ENCODE measurements at places on chromosomes 13 and 19. TPM values are rescaled to one million over a fixed set of nuclear protein-coding genes. Genes with fewer than 3 reads are reported as not detected.

- no peak for DNase-seq
These were observed 39.6 kb upstream of the CYP4F8 start for GRCh38 chr19:15575406-15575805.

DNA sequence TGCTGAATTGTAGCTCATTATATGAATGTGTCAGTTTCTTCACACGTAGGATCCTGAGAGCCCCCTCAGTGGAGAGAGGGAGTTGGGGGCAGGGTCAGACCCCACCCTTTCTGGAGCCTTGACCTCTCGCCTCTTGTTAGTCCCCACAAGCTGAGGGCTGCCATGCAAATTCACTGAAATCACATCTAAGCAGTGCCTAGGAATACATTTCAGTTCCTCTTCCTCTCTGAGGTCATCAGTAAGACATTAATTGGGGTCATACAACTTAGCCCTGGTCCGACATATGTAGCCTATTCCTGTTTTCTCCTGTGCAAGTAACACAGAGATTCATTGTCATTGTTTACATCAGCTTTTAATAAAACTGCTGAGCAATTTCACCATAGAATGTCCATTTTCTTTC, 30.0 kb downstream of the MYO9B start:
- peak; percentile 50 for DNase-seq

- no peak for DNase-seq
These were observed 83.5 kb upstream of the RNF113B start for GRCh38 chr13:98260357-98261164.

DNA sequence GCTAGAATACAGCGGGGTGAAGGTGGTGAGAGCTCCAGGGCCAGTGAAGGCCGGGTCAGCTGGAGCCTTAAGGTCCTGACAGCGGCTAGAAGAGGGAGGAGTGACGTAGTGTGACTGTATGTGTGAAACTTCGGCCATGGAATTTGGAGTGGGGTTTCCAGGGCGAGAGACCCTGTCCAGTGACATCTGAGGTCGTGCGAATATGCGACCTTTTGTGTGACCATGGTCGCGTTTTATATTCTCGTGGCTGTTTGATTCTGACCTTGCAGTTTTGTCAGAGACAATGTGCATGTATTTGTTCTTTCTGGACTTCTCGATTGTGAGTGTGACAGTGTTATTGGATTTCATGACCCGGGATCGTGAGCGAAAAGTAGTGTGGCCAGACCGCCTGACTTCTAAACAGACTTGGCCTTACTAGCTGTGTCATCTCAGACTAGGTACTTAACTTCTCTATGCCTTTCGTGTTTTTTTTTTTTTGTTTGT, 405 bp upstream of the ZNF569 start:
- no peak for DNase-seq

GRCh38 chr13:61414686-61415057, 977 bp downstream of the PCDH20 start:
- DNase-seq = peak; percentile 41

- no peak for DNase-seq
These were observed 31.0 kb downstream of the CILP2 start for GRCh38 chr19:19568802-19569756.

DNA sequence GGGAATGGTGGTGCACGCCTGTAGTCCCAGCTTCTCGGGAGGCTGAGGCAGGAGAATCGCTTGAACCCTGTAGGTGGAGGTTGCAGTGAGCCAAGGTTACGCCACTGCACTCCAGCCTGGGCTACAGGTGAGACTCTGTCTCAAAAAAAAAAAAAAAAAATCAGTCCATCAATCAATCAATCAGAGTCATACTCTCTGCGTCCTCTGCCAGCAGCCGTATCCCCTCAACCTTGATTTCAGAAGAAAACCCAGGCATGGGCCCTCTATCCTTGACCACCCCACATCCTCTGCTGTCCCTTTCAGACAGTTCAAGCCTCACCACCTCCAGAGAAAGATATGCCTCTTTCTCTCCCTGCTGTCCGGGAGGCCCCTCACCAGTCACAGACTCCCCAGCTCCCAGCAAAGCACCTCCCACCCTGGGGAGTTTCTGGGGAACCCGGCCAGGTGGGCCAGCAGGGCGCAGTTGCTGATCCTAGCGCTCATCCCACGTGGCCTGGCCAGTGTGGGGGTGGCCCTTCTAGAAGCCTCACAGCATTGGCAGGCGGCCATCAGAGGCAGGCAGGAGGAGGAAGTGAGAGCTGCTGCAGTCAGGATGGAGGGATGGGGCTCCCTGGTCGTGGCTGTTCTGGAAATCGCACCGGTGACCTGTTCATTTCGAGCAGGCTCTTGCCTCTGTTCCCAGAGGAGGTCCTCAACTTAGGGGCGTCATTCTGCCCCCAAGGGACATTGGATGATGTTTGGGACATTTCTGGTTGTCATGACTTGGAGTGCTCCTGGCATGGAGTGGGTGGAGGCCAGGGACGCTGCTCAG, 10.2 kb upstream of the JSRP1 start:
- peak; percentile 85 for DNase-seq

- no peak for DNase-seq
These were observed 2.2 kb upstream of the RAB11B start for GRCh38 chr19:8387688-8388611.

- no peak for DNase-seq
These were observed 2321.8 kb upstream of the PCDH20 start for GRCh38 chr13:63737418-63737817.

DNA sequence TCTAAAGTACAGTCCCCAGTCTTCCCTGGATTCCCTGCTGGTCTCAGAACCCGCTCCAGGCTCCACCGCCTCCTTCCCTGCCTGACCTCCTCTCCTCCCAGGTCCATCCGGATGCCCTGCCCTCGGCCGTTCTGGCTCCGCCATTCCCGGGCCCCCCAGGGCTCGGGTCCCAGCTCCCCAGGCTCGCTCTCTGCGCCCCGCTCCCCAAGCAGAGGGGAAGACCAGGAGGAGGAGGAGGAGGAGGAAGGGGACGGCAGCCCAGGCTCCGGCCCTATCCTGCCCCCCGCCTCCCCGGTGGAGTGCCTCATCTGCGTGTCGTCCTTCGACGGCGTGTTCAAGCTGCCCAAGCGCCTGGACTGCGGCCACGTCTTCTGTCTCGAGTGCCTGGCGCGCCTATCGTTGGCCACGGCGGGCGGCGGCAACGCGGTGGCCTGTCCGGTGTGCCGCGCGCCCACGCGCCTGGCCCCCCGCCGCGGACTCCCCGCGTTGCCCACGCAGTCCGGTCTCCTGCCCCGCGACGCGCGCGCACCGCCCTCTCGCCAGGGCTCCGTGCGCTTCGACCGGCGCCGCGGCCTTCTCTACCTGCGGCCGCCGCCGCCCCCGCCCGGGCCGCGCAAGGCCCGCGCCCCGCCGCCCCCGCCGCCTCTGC, 647 bp downstream of the RNF225 start:
- DNase-seq = no peak

DNA sequence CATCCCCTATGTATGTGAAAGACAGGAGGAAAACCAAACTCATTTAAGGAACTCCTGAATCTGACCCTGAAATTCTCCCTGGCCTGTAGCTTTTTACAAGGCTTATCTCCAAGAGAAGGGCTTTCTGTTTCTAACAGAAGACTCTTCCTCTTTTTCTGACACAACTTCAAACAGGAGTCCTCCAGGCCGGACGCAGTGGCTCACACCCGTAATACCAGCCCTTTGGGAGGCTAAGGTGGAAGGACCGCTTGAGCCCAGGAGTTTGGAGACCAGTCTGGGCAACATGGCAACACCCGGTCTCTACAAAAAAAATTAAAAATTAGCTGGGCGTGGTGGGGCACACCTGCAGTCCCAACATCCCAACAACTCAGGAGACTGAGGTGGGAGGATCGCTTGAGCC, 41.9 kb downstream of the CARS2 start:
- no peak for DNase-seq

DNA sequence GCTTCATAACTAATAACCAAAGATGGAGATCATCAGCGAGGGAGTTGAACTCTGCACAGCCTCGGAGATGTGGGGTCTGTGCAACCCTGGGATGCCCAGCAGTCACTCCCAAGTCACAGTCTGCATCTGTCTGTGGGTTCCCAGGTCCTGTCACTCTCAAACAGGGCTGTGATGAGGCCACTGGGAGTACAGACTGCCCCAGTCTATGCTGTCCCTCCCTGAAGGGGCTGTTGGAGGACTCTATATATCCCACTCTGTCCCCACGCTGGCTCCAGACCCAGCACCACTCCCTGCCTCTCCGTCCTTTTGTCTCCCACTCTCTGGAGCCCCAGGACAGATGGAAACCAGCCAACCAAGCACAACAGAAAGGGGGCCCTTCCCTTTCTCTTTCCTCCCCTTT, 26.2 kb upstream of the C13orf42 start:
- no peak for DNase-seq

GRCh38 chr19:56159009-56159559, 16.7 kb upstream of the GALP start:
- DNase-seq = no peak

- DNase-seq = no peak
These were observed 7.0 kb downstream of the GPR18 start for GRCh38 chr13:99250982-99251825.

- no peak for DNase-seq
These were observed 3.9 kb upstream of the MAB21L1 start for GRCh38 chr13:35480346-35480745.

DNA sequence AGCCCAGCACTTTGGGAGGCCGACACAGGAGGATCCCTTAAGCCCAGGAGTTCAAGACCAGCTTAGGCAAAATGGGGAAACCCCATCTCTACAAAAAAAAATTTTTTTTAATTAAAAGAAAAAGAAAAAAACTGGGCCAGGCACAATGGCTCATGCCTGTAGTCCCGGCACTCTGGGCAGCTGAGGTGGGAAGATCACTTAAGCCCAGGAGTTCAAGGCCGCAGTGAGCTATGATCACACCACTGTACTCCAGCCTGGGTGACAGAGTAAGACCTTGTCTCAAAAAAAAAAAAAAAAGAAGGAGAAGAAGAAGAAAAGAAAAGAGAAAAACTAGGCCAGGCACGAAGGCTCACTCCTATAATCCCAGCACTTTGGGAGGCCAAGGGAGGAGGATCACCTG, 4.3 kb downstream of the ELL start:
- DNase-seq = no peak

DNA sequence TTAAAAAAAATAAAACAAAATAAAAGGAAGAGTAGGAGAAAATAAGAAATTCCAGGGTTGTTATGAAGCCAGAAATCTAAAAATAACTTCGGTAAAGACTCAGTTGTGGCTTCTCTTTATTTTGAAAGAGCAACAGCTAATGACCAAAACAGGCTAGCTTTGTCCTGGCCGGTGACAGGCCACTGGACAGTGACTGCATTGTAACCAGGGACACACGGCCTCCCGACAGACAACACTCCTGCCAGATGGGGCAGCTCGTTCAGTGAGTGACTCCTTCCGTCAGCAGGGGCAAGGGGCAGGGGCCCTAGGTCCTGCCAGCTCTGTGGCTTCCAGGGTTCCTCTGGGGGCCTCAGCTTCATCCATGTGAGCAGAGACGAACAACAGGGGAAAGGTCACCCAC, 173.4 kb downstream of the KATNAL1 start:
- DNase-seq = no peak

DNA sequence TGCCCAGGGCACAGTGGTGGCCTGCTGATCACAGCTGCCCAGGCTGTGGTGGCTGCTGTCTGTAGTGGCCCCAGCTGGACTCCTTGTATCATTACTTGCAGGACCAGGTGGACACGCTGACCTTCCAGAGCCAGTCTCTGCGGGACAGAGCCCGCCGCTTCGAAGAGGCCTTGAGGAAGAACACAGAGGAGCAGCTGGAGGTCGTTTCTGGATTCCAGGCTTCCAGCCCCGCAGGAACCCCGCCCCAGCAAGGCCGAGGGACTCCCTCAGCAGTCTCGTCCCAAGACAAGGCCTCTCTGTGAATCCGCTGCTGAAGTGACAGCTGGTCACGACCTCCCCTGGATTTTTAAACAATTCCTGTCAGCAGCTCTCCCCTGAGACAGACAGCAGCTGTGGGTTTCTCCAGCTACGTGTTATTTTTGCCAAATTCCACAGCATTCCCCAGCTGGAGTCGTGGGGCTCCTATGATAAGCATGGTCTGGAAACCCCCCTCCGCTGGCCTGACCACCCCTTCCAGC, 98.3 kb downstream of the SLC7A1 start:
- no peak for DNase-seq

DNA sequence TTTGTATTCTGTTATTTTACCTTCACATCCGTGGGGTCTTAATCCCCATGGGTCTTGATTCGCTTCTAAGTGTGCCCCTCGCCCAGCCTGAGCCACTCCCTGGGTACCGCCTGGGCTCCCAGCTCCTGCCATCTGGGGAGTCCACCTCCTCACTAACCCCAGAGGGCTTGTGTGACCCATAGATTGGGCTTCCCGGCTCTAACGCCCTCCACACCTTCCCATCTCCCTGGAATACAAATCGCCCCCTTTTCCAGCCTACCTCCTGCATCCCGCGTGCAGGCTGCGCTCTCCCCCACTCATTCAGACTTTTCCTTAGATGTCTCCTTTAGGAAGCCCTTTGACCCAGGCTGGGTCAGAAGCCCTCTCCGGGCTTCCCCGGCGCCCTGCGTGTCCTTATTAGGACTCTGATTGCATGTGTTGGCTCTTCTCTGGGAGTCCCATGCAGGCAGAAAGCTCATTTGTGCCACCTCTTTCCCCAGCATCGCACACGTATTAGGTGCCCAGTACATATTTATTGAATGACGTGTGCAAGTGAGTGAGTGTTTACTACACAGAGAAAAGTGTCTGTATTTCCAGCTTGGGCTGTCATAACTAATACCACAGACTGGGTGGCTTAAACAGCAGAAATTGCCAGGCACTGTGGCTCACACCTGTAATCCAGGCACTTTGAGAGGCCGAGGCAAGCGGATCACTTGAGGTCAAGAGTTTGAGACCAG, 757 bp downstream of the CCDC124 start:
- peak; percentile 44 for DNase-seq

GRCh38 chr13:28336193-28336657, 158.7 kb downstream of the FLT1 start:
- DNase-seq = no peak

DNA sequence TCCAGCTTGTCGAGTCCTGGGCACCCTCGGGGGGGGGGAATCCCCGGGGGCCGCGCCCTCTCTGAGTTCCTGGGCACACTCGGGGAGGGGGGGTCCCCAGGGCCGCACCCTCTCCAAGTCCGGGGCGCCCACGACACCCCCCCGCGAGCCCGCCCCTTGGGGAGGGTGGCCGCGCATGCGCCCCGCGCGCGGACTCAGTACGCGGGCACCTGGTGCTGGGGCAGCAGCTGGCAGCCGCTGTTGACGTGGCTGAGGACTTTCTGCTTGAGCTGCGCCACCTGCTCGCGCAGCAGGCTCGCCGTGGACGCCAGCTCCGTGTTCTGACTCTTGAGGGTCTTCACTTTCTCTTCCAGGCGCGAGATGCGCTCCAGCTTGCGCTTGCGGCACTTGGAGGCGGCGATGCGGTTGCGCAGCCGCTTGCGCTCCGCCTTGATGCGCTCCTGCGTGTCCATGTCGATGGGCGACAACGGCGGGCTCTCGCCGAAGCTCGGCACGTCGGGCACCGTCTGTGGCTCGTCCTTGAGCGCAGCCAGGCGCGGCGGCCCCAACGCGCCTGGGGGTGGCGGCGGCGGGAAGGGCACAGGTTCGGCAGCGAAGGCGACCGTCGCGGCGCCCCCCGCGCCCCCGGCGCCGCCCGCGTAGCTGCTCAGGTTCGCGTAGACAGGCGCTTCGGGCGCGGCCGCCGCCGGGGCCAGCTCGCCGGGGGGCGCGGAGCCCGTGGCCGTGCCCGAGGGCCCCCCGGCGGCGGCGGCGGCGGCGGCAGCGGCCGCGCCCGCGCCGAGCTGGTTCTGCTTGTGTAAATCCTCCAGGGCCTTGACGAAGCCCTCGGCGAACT, 958 bp downstream of the JUND start:
- DNase-seq = peak; percentile 92

ZNF208 gene
- total RNA-seq = 0.70 TPM

TMEM59L gene
- 0.70 TPM for total RNA-seq

FGF21 gene
- total RNA-seq = not detected

LACC1 gene
- total RNA-seq = 18.2 TPM

ADGRL1 gene
- total RNA-seq = 46.5 TPM

TBXA2R gene
- 1.6 TPM for total RNA-seq

ACP5 gene
- 22.5 TPM for total RNA-seq

Data from Peyer's patch (tissue), 4 donors.